ENCODE measurements at places on chromosomes 2 and 18.

GRCh38 chr2:118046634-118047210 lies 32.9 kb upstream of the CCDC93 start:
- no peak for DNase-seq

DNA sequence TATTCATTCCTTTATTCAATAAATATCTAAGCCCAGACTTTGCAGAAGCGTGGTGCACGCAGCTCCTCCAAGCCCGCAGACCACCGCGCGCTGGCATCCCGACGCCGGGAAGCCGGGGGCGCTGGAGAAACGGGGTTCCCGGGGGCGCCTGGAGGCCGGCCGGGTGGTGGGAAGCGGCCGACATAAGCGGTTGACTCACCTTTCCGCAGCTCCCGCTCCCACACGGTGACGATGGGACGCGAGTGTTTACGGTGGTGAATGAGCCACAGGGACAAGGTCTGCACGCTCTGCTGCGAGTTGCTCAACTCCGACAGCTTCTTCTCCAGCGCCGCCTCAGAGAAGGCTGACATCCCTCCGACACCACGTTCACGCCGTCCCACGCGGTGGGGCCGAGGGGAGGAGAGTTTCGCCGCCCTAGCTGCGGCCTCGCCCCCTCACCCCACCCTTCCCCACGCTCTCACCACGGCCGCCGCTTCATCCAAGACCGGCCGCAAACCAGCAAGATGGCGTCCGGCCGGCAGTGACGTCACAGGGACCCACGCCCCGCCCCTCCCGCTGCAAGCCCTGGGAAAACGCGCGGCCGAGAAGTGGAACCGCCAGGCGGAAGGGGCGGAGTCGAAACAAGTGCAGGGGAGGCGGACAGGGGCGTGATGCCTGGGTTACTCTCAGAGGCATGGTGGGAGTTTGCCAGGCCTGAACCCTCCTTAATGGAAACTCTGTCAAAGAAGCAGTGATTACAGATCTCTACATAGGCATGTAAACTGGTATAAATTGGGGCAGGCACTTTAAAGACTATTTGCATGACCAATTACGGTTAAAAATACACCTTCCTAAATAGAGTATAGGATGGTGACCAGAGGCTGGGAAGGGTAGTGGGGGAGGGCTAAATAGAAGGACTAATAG lies at the start of gene RPRD1A:
TSS of gene RPRD1A (minus strand) at position 505 of the 903 bp plus-strand sequence. CDS start at position 350, 155 bp downstream.
- peak; percentile 91 for DNase-seq

DNA sequence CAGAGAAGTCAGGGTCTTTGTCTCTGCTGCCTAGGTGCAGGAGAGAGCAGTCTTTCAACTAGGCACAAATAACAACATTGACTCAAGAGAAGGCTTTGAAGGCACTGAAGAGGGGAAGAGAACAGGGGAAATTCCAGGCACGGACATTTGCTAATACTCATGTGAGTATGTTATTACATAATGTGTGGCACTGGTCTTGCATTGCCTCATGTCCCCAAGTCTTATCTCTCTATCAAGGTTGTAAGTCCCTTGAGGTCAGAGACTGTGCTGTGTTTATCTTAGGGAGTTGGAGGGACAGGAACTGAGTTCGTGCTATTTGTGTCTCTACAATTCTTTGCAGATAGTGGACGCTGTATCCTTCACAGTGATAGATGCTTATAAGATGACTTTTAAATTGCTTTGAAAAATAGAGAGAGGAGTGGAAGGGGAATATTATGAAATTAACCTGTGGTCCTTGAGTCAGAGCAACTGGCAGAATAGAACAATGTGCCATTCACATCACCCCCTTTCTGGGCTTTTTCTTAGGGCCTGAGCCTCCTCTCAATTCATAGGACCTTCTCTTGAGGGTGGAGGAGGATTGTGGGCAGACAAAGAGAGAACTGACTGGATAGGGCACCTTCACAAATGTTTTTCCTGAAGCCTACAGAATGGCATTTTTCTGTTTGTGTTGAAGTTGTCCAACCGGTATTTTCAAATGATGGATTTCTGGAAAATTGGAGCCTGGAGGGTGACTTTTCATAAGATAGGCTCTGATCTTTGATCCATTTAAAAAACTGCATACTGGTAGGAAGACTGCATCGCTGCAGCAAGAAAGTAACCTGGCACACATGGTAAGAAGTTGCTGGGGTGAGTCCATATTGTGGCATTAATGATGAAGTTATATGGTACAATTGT lies 96.6 kb upstream of the CXCR4 start:
- no peak for DNase-seq

DNA sequence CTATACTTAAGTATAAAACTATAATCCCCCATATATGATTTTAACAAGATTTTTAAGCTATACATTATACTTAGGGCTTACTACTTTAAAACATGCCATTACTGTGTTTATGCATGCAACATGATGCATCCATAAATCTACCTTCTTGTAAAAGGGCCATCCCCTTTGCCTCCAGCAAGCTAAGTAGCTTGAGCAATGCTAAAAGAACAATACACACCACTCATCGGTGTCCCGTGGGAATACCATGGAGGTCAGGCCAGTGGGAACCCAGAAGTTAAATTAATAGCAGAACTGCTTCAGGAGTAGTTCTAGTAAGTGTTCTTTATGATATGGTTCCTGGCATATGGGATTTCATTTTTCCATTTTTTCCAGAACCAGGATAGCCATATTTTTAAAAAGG lies 37.8 kb downstream of the SH3RF3 start:
- no peak for DNase-seq

DNA sequence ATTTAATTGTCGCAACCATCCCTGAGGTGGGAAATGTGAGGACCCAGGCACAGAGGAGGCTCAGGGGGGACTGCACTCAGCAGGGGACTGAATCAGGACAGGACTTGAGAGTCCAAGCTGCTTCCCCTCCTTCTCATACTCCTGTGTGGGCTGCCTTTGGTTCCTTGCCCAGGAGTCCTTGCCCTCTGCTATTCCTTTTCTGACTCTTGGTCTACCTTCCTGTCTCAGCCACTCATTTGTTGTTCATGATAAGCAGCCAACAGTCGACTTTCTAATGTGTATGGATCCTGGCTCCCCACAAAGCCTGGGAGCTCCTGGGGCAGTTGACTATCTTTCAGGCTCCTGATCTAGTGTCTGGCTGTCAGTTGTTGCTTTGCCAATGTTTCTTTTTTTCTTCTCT lies 28.3 kb downstream of the GATA6 start:
- DNase-seq = no peak

- no peak for DNase-seq
These were observed 6.9 kb downstream of the MBD5 start for GRCh38 chr2:148027822-148028221.

GRCh38 chr2:158603986-158604385 lies 147.2 kb downstream of the PKP4 start:
- DNase-seq = no peak

DNA sequence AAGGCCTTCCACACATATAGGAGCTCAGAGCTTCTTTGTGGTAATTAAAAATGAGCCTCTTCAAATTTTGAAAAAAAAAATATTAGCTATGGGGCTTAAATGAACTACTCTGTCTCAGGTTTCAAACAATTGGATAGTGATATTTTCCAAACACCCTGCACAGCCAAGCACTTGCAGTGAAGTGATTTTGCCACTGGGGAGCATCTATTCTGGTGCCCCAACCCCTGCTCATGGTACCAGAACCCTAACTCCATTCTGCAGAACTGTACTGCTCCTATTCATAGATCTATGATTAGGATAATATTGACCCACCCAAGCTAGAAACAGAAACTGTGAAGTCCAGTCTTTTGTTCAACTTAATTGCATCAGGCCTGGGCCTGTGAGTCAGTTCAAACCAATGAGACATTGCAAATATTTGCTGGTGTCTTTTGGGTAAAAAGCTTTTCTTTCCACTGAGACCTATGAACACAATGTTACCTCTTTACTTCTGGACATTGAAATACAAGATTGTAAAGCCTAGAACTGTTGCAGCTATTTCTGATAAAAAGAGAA lies 324.0 kb downstream of the GALNT13 start:
- no peak for DNase-seq

- no peak for DNase-seq
These were observed 48.6 kb downstream of the LINC00305 start for GRCh38 chr18:64100116-64100922.

DNA sequence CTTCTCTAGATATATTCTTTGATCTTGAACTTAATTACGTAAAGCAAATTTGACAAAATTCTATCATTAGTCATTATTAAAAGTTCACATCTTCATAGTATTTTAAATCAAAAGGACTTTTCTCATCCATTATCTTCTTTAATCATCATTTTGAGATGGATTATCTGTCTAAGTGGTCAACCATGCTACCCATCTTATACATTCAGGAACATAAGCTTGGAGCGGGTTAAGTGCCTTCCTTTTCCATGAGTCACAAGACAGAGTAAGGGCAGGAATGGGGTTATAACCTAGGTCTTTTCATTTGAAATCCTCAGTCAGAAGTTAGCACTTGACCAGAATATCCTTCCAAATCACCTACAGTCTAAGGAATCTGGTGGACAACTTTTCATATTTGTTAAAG lies 297.1 kb downstream of the TCF4 start:
- no peak for DNase-seq

GRCh38 chr2:47818777-47819176 lies 35.8 kb downstream of the MSH6 start:
- DNase-seq = no peak

DNA sequence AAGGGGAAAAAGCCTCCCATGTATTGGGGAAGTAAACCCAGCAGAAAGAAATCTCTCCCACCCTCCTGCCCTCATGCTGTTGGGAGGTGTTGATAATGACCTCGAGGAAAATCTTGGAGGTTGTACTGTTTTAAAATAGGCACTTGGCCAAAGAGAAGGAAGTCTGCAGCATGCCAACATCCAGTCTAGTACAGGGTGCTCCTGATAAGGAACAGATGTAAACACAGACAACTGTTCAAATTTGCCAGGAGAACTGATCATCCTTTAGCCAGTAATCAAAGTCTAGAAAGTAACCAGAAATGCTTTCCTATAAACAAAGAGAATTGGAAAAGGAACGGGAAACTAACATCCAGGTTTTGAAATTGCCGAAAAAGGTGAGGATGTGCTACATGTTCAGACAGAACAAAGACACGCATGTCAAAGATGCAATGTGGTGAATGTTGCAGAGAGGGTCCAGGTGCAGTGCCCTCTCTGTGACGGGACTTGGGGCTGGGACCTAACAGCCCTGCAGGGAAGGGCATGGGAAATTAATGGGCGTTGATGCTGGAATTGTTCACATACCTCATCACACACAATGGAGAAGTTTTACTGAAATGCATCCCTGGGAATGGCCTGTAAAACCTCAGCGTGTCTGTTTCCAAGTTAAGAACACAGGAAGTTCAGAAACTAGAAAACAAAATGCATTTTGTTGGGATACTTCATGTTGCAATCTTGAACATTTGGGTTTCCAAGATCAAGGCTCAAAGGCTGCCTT lies 125.7 kb upstream of the RND3 start:
- DNase-seq = no peak

GRCh38 chr2:134491771-134492441 lies 226.9 kb downstream of the TMEM163 start:
- no peak for DNase-seq

DNA sequence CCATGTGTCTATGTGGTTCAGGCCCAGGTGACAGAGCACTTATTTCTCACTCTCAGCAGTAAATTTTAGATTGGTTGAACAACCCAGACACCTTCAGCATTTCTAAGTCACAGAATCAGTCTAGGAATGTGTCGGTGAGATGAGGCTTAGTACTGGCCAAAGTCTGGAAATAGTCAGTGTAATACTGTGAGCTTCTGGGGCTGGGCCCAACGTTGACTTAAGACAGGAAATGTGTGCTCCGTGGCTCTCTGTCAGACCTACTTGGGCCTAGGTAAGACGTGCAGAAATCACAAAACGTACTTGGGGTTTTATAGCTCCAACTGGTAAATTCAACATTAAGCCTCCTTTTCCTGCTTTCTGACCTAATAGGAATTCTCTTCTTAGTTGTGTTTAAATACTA lies 160.3 kb upstream of the COL3A1 start:
- no peak for DNase-seq

GRCh38 chr2:206480161-206480560 lies 36.8 kb downstream of the ADAM23 start:
- DNase-seq = no peak

DNA sequence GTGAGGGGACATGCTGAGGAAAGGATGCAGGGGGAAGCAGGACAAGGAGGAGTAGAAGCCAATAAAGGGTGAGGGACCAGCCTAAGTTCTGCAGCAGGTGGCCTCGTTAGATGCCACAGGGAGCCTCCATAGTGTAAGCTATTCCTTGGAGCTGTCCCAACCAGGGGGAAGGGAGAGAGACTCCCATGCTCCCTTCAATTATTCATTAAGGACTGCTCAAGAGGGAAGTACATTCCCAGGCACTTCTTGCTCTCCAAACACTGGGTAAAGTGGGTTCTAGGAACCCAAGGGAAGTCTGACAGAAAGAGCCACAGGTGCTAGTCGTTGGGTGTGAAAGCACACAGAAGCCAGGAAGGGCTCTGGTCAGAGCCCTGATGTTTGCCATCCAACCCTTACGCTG lies 193.7 kb downstream of the SLC39A10 start:
- DNase-seq = no peak

DNA sequence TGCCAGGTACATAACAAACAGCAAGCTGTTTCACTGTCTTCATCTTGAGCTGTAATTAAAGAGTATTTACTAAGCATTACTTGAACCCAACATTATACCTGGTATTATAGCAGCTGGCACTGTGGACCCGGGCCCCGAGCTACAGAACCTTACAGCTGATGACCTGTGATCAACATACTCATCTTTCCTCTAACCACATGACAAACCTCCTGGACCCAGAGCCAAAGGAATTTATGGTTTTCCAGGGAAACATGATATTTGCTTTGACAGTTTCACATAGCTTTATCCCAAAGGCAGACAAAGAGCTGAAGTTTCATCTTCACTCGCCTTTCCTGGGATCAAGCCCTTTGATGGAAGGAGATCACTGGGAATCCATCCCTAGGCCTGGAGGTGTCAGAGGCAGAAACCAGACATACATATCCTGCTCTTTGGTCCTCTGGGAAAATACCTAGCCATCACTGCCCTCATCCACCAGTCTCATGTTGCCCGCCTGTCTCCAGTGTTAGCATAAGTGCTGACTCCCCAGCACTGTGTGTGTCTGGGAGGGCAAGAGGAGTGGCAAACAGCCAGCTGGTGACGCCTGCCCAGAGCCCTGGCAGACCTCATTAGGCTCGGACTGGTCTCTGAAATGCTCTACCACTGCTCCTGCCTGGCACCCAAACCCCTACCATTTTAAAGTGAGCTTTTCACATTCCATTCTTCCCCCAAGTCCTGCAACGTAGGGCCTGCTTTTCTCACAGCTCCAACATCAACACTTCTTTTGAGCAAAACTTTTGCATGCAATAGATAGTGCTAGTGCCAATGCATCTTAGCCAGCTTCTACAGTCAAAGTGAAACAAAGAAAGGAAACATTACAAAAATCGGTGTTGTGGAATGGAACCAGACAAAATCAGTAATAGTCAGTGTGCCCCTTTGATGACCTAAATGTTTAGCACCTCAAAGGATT lies 138.8 kb upstream of the CTAGE1 start:
- DNase-seq = no peak

GRCh38 chr2:32271063-32271462 lies 6.4 kb upstream of the NLRC4 start:
- DNase-seq = no peak
